Upper lobe of left lung (tissue), 6 donors: ENCODE measurements at places on chromosomes 11 and 22. TPM values are rescaled to one million over a fixed set of nuclear protein-coding genes. Genes with fewer than 3 reads are reported as not detected.

The APOL3 gene
- total RNA-seq = 45.1 TPM

The OR52D1 gene
- not detected for total RNA-seq

The ZNF143 gene
- total RNA-seq = 45.1 TPM

The NXPE2 gene
- not detected for total RNA-seq

The LRRC4C gene
- total RNA-seq = not detected

The NLRP14 gene
- total RNA-seq = 1.0 TPM

DNA sequence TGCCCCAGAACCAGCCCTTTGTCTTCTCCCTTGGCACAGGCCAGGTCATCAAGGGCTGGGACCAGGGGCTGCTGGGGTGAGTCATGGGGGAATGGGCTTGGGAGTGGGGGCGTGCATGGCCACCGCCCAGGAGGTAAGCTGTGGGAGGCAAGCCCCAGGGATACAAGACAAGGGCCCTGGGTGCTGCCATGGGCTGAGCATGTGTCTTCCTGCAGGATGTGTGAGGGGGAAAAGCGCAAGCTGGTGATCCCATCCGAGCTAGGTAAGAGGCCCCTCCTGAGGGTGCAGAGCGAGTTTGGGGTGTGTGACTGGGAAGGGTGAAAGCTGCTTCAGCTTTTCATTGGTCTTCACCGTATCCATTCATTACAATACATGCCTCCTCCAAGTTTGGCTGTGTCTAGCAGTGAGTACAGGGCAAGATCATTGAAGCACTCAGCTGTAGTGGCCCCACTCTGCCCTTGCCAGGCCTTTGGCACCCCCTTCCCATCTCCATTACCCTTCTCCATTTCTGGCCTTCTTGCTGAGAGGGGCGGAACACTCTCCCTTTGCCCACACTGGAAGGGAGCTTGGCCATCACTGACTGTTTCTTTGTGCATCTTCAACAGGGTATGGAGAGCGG lies 2.5 kb downstream of the FKBP2 start:
- no peaks in the 10 kb centered on the region for H3K27me3 ChIP-seq
- no peak overlapping the region for H3K27ac ChIP-seq
- peaks cover 9% of the 10 kb centered on the region for H3K36me3 ChIP-seq
- DNase-seq = no peak
- peaks cover 57% of the 10 kb centered on the region for H3K4me1 ChIP-seq

DNA sequence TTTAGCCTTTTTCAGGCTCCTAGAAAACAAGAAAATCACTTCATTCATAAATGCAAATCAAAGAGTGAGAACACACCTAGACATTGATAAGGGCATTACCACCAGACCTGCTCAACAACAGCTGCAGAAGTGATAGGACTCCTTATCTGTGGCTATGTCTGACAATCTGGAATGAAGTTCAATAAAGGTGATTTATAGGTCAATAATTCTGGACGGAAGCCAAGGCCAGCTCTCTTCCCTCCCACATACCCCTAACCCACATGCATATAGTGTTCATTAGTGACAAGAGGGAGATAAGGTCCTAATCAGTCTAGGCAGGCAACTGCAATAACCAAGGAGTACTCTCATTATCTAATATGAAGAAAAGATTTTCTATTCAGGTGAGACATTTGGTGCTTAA lies 111.3 kb downstream of the ETS1 start:
- H3K27ac ChIP-seq = peak overlapping the region; percentile 7
- H3K4me1 ChIP-seq = peaks cover 85% of the 10 kb centered on the region
- H3K27me3 ChIP-seq = no peaks in the 10 kb centered on the region
- peaks cover 5% of the 10 kb centered on the region for H3K36me3 ChIP-seq
- no peak overlapping the region for H3K4me3 ChIP-seq

DNA sequence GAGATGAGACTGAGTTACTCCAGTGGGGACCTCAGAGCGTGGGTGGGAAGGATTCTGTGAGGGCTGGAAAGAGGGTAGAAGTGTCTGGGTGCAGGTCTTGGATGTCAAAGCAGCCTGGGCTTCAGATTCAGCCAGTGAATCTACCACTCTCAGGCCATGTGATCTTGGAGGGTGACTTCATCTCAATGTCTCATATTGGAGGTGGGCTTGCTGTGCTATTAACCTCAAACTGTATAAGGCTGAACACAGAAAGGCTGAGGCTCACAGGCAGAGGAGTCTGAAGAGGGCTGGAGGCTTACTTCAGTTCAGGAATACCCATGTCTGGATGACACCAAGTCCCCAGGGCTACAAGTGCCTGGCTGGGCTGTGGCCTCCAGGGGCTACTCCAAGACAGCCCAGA lies 63.4 kb downstream of the CSNK2A3 start:
- no peaks in the 10 kb centered on the region for H3K36me3 ChIP-seq
- no peak for DNase-seq
- H3K27ac ChIP-seq = no peak overlapping the region
- no peaks in the 10 kb centered on the region for H3K4me1 ChIP-seq

- H3K4me1 ChIP-seq = no peaks in the 10 kb centered on the region
- no peak overlapping the region for H3K27ac ChIP-seq
- H3K27me3 ChIP-seq = no peaks in the 10 kb centered on the region
- no peak for DNase-seq
- H3K4me3 ChIP-seq = no peak overlapping the region
Measured at GRCh38 chr11:22707119-22707899, 40.9 kb downstream of the GAS2 start.

DNA sequence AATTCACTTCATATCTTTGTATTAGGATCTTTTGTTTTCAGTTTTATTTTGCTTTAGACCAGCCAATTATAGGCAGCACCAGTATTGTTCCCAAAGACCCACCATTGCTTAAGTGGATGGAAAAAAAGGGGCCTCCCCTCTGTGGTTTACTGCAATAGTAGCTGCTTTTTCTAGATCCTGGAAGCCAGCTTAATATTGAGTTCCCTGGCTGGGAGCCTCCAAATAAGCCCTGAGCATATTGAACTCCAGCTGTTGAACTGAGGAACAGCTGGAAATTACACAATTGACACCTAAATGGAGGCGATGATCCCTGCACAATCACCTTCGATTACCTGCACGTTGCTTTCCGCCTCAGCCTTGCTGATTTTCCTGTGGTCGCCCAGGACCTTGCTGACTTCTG lies 576.0 kb downstream of the SOX6 start:
- no peak overlapping the region for H3K4me3 ChIP-seq
- DNase-seq = no peak
- H3K36me3 ChIP-seq = no peaks in the 10 kb centered on the region

DNA sequence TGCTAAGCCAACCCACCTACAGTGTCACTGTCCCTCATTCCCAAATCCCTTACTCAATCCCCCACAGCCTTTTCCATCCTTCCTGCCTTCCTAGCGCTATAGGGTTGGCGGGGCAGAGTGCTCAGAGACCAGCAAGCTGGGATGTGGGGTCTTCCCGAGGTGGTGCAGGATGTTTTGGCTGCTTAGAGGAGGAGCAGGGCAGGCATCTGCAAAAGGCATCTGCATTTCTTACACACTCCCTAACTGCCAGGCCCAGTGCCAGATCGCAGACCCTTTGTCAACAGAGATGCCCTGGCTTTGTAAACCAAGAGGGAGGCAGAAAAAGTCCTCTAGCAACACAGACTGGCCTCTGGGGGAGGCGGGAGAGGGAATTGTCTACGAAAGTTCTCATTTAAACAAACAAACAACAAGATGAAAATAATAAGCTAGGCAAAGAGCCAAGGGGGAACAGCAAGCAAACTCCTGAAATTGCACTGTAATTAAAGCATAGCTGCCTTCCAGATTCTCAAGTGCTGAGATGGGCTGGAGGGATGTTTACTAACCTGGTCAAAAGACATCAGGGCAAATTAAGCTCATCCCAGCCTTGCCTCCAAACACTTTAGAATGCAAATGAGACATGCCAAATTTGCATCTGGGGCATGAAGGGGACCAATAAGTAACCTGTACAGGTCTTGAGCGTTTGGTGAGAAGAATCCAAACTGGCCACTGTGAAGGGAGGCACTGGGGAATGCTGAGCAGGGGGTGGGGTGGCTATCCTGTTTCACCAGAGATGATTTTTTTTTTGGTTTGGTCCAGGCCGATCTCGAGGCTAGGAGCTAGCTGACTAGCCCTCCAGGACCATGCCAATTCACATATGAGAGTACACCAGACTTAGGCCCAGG lies 38.1 kb upstream of the ADA2 start:
- H3K4me1 ChIP-seq = peaks cover 4% of the 10 kb centered on the region
- peak overlapping the region; percentile 42 for H3K27ac ChIP-seq
- no peak for DNase-seq

- no peak overlapping the region for H3K27ac ChIP-seq
- no peaks in the 10 kb centered on the region for H3K27me3 ChIP-seq
- H3K4me1 ChIP-seq = no peaks in the 10 kb centered on the region
- no peak overlapping the region for H3K4me3 ChIP-seq
Measured at GRCh38 chr11:33055375-33055774, 16.0 kb downstream of the TCP11L1 start.

- no peaks in the 10 kb centered on the region for H3K27me3 ChIP-seq
- DNase-seq = no peak
- no peaks in the 10 kb centered on the region for H3K4me1 ChIP-seq
- H3K36me3 ChIP-seq = no peaks in the 10 kb centered on the region
- no peak overlapping the region for H3K27ac ChIP-seq
Measured at GRCh38 chr11:88431675-88432341, 94.3 kb upstream of the CTSC start.
